ENCODE measurements at places on chromosomes 4 and X.
A peak's percentile ranks its signal among the peaks of the same experiment; 100 is the strongest.

- DNase-seq: no peak
These were observed 857.5 kb upstream of the FTHL17 start for GRCh38 chrX:31929366-31929765.

DNA sequence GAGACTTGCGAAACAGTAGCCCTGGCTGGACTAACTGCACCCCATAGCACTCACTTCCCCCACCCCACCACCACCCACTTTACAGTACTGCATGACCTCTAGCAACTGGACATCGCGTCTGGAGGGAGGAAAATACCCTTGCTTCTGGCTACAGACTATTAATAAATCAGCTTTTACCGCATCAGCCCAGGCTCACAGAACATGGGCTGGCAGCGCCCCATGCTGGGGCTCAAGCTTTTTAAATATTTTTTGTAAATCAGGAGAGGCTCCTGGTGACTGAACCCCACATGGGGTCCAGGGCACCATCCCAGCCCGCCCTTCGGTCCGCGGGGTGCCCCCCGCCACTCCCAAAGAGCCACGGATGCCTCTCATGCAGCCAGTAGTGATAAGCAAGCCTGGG, 2.7 kb downstream of the HS6ST2 start:
- DNase-seq: no peak

DNA sequence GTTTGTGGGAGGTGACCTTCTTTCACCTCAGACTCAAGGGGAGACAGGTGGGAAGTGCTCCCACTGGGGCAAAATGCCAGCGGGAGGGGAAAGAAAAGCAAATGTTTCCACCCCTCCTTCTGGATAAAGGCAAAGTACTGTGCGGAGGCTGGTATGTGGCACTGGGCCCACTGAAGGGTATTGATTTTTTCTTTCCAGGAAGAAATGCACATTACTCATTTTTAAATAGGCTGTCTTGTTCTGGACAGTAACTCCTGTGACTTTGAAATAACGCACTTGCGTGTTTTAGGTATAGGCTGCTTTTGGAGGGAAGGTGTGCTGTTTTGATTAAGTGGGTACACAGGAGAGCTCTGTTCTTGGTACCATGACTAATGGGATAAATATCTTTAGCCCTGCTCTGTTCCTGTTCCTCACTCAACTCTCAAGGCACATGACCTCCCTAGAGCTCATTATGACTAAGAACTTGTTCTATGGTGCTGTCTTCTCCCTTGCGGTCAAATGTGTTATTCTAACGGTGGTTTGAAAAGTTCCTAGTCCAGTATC, 40.7 kb upstream of the MBTPS2 start:
- DNase-seq: peak; percentile 35

- DNase-seq: no peak
These were observed 40.0 kb downstream of the TMEM144 start for GRCh38 chr4:158250321-158250720.

- DNase-seq: no peak
These were observed 48.3 kb downstream of the RAI2 start for GRCh38 chrX:17812763-17813162.

DNA sequence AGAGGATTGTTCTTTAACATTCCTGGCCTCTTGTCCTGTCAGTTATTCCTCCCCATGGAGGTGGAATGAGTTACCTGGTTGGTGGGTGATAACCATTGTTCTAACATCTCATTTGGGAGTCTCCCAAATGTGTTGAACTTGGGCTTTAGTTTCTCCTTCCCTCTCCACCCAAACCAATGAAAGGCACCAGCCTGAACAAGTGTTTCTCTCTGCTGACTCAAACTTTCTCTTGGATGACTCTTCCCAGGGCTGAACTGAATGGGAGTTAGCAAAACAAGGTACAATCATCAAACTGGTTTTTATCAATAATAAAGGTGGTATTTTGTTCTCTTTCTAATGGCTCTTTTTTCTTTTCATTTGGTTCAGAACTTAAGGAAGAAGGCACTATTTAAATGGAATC, 2.7 kb downstream of the DYNLT3 start:
- no peak for DNase-seq

DNA sequence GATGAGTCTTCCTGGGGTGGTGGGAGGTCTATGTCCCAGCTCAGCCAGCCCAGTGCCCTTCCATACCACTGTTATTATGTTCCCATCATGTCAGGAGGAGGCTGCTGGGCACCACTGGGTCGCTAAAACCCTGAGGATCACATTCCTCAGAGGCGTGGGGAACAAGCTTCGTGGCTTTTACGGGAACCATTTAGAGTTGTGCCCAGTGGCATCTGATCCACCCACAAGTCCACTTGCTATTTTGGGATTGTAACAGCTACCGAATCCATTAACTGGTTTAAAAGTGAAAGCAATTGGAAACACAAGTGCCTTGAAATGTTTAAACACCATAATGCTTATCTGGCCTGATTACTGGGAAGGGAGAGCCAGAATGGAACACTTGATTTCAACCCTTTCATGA, 13.1 kb upstream of the CCKAR start:
- DNase-seq: no peak

GRCh38 chr4:17785858-17786257, 4.4 kb upstream of the FAM184B start:
- no peak for DNase-seq

DNA sequence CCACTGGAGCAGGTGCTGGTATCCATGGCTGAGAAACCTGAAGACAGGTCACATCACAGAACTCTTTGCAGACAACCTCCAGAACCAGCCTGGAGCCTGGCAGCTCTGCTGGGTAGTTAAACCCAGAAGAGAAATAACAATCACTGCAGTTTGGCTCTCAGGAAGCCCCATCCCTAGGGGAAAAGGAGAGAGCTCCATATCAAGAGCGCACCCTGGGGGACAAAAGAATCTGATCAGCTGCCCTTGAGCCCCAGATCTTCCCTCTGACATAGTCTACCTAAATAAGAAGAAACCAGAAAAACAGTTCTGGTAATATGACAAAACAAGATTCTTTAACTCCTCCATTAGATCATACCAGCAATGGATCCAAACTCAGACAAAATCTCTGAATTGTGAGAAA, 823.2 kb upstream of the FRG1 start:
- no peak for DNase-seq

GRCh38 chr4:26206339-26206738, 114.5 kb upstream of the RBPJ start:
- DNase-seq: no peak

DNA sequence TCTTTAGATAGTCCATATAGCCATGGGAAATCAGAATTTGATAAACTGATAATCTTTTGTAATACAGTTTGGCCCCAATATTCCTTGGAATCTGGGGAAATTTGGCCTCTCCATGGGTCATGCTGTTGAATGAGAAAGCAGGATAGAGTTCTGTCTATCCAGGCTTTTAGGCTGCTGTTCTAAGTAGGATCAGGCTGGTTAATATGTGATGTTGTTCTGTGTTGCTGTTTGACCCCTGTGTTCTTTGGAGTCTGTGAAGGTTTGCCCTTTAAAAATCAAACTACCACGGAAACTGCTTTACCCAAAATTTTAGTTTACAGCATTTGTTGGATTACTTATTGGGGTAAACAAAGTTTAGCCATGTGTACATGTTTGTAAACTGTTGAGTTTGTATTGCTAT, 114.5 kb downstream of the ZNF330 start:
- no peak for DNase-seq

- peak; percentile 0 for DNase-seq
These were observed 214.5 kb upstream of the TACR3 start for GRCh38 chr4:103934178-103934789.

DNA sequence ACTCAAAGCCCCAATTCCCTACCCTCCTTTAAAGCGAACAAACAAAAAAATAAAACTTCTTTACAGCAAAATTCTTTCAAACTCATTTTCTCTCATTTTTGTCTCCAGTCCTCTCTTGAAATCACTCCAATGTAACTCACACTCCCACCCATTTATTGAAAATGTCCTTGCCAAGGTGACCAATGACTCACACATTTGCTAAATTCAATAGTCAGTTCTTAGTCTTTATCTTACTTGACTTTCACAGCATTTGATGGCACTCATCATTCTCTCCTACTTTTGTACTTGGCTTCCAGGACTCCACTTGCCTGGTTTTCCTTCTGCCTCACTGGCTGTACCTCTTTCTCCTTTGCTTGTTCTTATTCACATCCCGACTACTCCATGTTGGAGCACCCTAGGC, 19.9 kb downstream of the CC2D2A start:
- DNase-seq: no peak

DNA sequence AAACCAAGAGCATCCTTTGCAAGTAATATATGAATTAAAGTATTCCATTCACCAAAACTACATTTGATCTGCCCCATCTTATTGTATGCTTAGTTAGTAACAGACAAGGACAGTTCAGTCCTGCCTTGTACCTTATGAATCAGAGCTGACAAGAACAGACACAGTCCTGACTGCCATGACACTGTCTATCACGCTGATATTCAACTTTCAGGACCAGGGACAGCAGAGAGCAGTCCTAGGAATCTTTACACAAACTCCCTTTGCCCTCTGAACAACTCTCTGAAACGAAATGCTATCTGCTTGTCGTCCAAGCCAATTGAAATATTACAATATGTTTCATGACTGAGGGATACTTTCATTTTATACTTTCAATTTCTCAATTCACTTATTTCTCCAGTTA, 268.6 kb upstream of the VCX start:
- DNase-seq: no peak

GRCh38 chr4:123621072-123621705, 224.6 kb downstream of the SPRY1 start:
- no peak for DNase-seq

GRCh38 chr4:123747016-123747415, 350.4 kb downstream of the SPRY1 start:
- DNase-seq: no peak

DNA sequence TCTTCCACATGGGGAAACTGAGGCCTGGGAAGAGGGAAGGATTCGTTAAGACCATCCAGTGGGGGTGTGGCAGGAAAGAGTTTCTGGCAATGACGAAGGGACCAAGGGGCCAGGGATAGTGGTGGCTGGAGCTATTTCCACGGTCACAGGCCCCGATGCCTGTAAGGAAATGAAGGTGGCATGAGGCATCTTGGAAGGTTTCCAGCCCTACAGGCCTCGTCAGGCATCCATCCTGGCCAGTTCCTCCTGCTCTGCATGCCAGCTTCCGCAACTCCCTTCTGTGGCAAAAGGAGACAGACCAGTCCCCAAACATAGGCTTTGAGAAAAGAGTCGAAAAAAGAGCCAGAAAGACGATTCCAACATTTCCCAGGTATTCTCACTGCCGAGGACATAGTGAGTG, 9.2 kb upstream of the C4orf50 start:
- no peak for DNase-seq

DNA sequence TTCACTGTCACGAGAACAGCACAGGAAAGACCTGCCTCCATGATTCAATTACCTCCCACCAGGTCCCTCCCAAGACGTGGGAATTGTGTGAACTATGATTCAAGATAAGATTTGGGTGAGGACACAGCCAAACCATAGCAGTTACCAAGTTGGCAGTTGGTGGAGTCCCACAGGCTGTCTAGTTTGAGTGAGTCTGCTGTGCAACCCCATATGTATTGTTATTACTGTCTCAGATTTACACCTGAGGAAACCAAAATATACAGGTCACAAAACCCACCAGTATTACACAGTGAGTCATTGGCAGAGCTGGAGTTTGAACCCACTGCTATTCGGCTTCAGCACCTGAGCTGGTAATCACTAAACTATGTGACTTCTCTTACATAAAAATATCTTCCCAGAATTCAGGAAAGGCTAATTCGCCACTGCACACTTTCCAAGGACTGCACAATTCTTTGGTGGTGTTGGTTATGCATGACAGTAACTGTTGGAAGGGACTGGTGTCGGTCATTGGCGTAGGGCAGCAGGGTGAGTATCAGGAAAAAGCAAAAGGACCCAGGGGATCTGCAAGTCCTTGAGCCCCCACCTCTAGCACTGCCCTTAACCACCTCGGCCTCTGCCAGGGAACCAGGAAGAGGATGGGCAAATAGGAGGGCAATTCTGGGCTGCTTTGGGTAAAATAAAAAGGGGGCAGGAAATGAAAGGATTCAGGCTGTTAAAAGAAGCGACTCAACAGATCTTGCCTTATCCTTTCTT, 110.1 kb downstream of the USP46 start:
- DNase-seq: no peak

GRCh38 chr4:129900430-129900953, 804.5 kb downstream of the C4orf33 start:
- no peak for DNase-seq

GRCh38 chr4:101153653-101154052, 193.7 kb downstream of the PPP3CA start:
- no peak for DNase-seq

DNA sequence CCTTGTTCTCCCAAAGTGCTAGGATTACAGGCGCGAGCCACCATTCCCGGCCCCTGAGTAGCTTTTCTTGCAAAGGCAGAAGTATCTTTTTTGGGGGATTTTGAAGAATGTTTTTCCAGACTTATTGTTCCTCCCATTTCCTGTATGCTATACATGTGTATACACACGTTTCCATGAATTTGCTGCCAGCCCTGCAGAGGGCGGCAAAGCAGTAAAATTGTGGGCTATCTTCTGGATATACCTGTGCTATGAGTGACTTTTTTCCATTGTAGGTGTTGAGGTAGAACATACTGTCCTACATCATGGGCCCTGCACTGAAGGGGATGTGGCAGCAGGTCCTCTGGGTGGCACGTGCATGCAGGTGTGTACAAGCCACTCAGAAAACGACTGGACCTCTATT, 16.9 kb upstream of the MED28 start:
- no peak for DNase-seq

DNA sequence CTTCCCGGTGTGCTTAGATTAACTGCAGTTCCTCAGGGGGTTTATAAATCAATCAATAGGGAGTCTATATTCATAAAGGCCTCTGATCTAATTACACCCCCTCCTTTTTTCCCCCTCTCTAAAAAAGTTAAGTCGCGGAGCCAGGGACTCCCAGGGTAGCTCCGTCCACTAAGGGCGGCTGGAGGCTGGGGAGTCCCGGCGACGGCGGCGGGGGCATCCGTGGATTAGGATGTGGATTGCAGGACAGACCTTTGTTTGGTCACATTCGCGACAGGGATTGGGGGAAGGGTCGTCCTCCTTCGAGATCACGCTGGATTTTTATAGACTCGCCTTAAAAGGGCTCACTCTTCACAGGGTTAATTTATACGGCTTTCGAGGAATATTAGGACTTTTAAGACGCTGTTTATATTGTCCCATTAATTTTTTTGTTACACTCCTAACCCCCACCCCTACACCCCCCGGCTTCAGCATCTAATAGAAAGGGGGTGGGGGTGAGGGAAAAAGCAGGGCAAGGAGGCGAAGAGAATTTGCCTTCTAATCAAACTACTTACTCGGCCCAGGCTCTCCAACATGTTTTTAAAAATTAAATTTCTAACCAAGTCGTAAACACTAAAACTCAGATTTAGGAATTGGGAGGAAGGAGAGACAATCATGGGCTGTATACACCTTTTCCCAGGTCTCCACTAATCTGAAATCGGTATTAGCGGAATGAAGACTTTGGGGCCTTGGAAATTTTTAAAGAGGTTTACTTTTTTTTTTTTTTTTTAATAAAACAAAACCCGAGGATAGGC, 8.5 kb downstream of the PITX2 start:
- DNase-seq: no peak

DNA sequence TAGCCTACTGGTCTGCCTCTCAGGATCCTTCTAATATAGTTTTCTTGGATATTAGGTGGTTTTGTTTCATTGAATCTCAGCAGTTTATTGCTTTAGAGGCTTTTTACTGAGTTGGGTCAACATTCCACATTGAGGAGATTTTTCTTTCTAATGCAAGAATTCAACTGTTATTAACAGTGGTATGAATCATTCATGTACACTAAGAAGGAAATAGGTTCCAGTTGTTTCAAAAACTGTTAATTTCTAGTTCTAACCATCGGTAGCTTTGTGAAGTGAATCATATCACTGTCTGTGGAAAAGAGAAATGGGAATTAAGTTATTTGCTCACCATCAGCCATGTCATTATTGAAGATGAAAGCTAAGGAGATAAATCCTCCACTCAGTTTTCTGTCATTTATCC, 331.5 kb downstream of the RPA4 start:
- DNase-seq: no peak

Measured in NCI-H2171 (cell line).